Stimulated activated CD8-positive, alpha-beta memory T cell treated with anti-CD3 and anti-CD28 coated beads, Interleukin-4, amount 100 ng/mL, for 1 hour (primary cell): ENCODE measurements at places on chromosomes 7 and 10.

DNA sequence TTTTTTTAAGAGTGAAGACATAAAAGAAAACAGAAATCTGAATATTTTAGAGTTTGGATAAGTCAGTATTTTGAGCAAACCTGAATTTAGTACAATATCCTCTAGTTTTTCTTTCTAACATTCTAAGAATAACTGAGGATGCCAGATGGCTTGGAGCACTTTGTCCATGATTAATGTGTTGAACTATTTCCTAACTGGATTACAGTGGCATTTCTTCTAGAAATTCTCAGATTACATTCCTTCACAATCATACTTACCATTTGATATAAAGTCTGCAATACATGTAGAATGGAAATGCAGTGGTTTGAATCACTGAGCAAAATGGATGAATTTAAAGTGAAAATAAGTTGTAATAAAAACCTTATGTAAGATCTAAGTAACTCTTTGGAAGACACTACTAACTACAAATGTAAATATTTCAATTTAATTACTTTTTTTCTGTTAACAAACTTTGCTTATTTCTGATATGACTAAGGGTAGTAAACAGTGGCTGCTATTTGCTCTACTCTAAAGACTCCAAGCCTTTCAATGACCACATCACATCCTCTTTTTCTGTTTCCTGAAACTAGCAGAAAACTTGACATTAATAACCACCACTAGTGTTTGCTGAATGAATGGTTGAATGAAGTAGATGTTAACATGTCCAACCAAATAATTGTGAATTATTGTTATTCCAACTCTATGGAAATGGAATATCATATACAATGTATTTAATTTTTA, 102.8 kb downstream of the PRKG1 start:
- DNase-seq: no peak

- no peak for DNase-seq
Observed at GRCh38 chr7:23017309-23017708, 3.4 kb upstream of the HYCC1 start.

- DNase-seq: no peak
Observed at GRCh38 chr7:108824840-108825580, 255.3 kb downstream of the DNAJB9 start.

- no peak for DNase-seq
Observed at GRCh38 chr10:62430881-62431280, 56.7 kb downstream of the ZNF365 start.

DNA sequence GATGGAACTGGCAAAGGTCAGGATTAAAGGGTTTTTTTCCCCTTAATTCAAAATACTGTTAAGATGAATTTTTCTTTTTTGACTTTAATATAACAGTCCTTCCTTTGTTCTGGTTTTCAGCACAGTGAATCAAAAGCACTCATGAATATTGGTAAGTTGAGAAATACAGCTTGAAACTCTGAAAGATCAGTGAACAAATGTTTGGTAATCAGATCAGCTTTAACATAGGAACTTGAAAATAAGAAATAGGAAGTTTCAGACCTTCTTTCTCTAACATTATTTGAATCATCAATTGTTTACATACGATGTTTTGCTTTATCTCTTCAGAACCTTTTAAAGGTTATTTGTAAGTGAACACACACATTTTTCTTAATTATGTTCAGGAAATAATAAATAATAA, 90.5 kb downstream of the SGMS1 start:
- no peak for DNase-seq

DNA sequence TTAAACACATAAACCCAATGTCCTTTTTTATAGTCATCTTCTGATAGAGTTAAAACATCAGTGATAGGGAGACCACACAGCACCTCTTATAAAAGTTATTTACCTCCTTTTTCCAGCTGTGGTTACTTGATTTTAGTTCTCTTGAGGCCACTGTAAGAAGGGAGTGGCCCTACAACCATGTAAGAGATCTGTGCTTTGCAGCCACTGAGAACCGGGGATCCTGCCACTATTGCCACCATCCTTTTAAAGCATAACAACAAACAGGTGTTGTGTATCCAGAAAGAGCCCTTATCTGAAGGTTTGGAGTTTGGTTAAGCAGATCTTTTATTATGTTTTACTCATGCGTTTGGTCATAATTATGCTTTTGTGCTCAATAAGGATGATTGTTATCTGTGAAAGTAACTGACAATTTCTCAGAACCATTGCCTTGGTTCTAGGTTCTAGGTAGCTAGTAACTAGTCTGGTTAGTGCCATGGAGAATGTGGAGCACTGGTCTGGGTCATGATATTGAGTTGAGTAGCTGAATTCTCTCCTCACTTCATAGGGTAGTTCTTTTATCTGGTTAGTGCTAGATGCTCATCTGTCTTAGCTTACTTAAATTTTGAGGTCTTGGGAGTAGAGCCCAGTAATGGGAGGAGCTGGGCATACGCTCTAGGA, 56.5 kb downstream of the ST7 start:
- no peak for DNase-seq

DNA sequence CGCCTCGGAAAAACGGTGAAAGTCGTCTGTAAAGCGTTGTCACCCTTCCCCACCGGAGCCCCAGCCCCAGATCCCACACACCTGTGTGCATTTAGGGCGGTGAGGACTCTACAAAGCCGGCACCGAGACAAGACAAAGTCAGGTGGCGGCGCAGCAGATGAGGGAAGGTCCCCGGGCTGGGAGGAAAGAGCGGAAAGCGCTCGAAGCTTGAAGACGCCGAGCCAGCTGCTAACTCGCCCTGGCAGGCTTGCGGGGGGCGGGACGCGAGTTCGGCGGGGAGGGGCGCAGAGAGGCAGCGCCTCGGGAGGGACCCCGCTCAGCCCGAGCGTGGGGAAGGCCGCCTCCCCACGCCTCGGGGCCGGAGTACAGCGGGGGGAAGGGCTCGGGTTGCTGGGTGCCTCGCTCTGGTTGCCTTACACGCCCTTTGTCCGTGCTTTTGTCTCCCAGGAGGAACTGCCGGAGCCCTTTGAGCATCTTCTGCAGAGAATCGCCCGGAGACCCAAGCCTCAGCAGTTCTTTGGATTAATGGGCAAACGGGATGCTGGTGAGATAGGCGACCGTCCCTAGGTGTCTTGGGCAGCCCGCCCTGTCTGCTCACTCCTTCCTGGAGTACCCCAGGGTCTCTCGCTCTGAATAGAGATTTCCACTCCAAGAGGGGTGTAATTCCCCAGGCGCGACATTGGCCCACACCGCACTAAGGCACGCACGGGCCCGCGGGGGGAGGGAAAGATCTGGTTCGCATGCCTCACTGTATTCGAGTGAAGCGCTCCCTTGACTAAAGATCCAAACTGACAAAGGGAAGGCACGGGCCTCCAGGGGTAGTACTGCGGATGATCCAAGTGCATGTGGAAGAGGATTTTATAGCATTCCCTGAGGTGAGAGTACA, 1.6 kb downstream of the TAC1 start:
- DNase-seq: no peak

GRCh38 chr10:97718659-97719142, 5.2 kb downstream of the MARVELD1 start:
- DNase-seq: no peak

GRCh38 chr7:132491391-132491945, 84.8 kb downstream of the PLXNA4 start:
- no peak for DNase-seq

- DNase-seq: no peak
Observed at GRCh38 chr7:130421684-130422083, 19.1 kb downstream of the CEP41 start.

GRCh38 chr10:26556748-26557640, 118.9 kb downstream of the APBB1IP start:
- DNase-seq: peak; percentile 6

DNA sequence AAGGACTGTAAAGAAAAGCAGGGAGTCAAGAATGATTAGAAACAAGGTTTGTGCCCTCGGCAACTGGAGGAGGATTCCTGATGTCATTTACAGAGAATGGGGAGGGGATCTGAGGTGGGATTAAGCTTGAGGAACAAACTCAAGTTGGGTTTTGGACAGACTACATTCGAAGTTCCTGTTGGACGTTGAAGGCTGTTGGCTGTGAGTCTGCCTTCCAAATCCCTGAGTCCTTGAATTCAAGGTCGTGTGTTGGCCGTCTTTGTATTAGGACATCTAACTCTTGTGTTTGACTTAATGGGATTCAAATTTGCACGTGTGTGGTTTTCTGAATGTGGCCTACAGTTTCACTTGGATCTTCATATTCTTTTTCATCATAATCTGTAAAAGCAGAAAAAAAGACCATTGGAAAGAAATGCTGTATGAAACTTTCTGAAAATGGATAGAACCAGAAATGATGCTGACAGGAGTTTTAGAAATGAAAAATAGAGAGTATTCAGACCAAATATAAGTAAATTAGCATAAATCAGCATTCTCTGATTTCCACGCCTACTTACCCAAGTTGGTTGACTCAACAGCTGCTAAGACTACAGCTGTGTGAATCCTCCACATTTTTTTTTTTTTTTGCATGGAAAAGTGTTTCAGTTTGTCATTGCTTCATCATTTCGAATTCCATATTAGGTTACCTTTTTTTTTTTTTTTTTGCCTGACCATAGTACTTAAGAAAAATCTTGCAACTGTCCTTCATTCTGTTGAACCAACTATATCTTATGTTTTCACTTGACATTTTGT, 94.8 kb downstream of the KIAA1217 start:
- no peak for DNase-seq

DNA sequence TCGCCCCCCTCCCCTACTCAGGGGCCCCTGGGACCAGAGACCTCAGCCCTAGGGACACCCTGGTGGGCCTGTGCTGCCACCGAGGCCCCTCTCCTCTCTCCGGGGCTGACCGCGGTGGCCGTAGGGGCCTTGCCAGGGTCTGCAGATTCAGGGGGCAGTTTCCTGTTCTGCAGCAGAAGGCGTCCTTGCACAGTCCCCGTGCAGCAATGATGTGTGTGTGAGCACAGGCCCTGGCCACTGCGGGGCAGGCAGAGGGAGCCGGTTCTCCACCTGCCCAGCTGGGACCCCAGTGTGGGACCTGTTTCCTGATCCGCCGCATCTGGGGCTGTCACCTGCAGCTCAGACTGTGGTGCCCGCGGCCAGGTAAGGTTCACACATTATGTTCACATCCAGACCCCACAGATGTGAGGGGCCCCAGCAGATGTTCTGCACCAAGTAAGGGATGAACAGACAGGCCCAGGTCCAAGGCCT, 60.7 kb upstream of the DNAJB6 start:
- no peak for DNase-seq

DNA sequence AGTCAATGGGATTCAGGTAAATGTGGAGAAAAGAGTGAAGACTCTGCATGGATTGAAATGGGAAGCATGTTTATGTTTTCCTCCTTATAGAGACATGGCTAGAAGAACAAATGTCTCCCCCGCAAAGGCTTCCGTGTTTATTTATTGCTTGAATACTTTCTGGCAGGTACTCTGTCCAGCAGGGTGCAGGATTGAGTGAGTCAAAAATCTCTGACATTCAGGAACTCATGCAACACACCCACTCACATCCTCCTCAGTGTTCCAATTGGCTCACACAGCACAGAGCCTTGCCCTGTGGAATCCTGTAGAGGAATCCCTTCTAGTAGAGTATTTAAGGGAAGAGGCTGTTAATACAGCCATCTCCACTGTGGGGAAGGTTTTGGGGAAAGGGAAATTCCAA, 290.3 kb upstream of the VWC2 start:
- DNase-seq: no peak

GRCh38 chr10:90849956-90850749, 7.7 kb downstream of the HTR7 start:
- no peak for DNase-seq

- DNase-seq: no peak
Observed at GRCh38 chr7:2720024-2720423, 32.0 kb downstream of the AMZ1 start.

DNA sequence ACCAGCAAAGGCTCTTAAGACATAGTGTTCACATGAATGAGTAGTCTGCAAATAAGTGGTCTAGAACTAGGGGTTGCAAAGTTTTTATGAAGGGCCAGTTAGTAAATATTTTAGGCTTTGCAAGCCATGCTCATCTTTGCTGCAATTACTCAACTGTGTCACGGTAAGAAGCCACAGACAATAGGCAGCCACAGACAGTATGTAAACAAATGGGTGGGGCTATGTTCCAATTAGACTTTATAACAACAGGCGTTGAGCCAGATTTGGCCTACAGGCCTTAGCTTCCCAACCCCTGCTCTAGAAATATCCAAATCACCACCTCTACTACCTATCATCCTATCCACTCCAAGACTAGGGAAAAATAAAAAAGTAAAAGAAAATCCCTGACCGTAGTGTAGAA, 9.2 kb downstream of the IKZF5 start:
- no peak for DNase-seq

GRCh38 chr7:17584822-17585221, 286.4 kb downstream of the AHR start:
- no peak for DNase-seq

GRCh38 chr10:70694418-70695141, 22.3 kb downstream of the ADAMTS14 start:
- no peak for DNase-seq

GRCh38 chr7:94903971-94904370, 3.4 kb upstream of the PPP1R9A start:
- DNase-seq: no peak

- DNase-seq: no peak
Observed at GRCh38 chr10:117352724-117353123, 22.5 kb downstream of the PDZD8 start.

- no peak for DNase-seq
Observed at GRCh38 chr10:47112612-47113011, 187.4 kb upstream of the GDF10 start.

- DNase-seq: no peak
Observed at GRCh38 chr7:99133766-99134564, 9.9 kb downstream of the SMURF1 start.

DNA sequence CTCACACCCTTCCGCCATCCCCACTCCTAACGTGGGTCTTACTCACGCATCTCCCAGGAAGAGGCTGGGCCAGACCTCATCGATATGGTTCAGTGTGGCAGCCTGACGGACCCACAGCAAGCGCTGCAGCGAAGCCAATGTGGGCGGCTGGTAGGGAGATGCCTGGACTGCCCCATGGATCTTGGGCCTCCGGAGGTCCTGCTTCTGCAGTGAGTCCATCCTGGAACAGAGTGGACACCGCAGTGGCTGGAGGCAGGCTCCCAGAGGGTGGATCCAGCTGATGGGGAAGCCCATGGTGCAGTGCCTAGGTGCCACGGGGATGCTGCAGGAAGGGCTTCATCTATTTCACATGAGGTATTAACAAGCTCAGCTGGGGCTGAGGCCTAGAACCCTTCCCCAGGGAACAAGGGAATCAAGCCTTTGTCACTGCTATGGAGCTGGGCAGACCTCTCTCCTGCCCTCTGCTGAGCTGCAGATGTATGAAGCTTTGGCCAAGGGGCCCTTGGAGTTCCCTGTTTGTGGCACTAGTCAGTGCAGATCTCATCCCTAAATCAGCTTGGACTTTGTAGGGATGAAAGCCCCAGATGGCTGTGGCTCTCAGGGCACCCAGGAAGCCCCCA, 13.7 kb upstream of the SAMD8 start:
- DNase-seq: no peak

GRCh38 chr10:44792119-44792775, 118.9 kb upstream of the TMEM72 start:
- DNase-seq: no peak
